IPS-NIHi11 (cell line): ENCODE measurements at places on chromosomes 1 and 21.

DNA sequence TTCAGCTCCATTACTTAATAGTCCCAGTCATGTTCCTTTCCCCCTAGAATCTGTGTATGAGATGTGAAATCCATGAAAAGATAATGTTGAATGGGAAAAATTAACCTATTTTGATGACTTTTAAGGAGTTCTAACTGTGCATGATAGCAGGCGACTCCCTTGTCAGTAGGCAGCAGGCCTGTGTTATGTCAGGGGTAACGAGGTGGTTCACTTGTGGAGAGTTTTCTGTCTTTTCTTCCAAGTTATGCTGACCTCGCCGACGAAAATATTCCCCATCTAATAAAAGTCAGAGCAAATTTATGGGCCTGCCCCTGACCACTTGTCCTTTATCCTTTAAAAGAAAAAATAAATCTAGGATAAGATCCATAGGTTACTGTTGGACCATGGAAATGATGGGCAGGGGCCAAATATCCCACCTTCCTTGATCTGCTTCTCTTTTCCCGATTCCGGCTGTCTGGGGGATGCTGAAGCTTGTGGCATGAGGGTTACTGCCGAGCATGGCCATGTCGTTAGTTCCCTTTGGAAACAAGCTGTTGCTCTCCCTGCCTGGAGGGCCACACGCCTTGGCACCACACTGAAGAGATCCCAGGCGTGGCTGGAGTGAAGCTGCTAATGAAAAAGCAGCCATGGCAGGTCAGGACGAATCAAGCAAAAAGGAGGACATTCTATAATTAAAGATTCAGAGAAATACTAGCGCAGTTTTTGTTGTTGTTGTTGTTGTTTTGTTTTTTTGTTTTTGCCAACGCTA is 93.8 kb downstream of the ROR1 start:
- no peak for DNase-seq

GRCh38 chr1:64856553-64856952 is 109.8 kb downstream of the JAK1 start:
- DNase-seq = no peak

DNA sequence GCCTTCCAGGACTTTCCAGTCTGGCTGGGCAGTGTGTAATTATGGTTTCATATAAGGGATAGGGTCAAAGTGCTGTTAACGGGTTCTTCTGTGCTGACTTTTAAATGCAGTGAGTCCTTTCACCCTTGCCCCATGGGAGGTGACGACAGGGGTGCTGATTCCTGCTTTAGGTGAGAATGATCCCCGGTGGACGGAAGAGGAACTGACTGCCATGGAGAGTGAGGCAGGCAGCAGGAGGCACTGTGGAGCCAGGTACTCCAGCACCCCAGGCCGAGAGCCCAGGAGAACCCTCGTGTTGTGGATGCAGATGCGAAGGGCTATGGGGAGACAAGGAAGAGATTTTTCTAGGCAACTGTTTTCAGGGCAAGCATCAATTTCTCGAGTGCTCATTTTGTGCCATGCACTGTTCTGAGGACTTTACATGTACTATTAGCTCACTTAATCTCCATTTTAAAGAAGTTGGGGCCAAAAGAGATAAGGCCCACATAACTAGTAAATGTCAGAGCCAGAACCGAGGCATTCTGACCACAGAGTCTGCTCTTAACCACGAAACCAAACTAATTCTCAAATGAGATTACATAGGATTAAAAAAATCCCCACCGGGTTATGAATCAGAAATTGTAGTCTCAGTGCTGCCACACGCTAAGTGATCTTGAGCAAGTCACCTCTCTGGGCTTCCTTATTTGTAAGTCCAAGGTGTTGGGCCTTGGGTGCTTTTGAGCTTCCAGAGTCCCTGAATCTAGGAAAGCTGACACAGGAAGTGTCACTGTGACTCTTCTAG is 28.2 kb downstream of the STPG1 start:
- peak; percentile 67 for DNase-seq

GRCh38 chr1:177490036-177490639 is 319.4 kb downstream of the BRINP2 start:
- DNase-seq = no peak

- no peak for DNase-seq
Observed at GRCh38 chr1:188871164-188871563, 1606.5 kb downstream of the BRINP3 start.

GRCh38 chr1:87052961-87053360 is 138.5 kb downstream of the HS2ST1 start:
- no peak for DNase-seq

GRCh38 chr21:25234857-25235801 is 372.2 kb downstream of the MRPL39 start:
- DNase-seq = no peak

DNA sequence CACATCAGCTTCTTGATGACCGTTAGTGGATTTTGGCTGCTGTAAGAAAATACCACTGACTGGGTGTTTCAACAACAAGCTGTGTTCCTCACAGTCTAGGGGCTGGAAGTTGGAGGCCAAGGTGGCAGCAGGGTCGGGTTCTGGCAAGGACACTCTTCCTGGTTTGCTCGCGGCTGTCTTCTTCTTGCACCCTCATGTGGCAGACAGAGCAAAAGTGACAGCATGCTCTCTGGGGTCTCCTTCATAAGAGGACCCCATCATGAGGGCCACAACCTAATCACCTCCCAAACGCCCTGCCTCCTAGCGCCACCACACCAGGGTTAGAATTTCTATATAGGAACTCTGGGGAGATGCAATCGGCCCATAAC is 18.6 kb upstream of the TSPEAR start:
- DNase-seq = no peak

- no peak for DNase-seq
Observed at GRCh38 chr1:115753830-115754229, 14.7 kb downstream of the CASQ2 start.

GRCh38 chr1:182249201-182249676 is 142.4 kb downstream of the GLUL start:
- no peak for DNase-seq

- no peak for DNase-seq
Observed at GRCh38 chr1:221200464-221200863, 321.2 kb downstream of the HLX start.

- DNase-seq = no peak
Observed at GRCh38 chr1:83970114-83970513, 28.8 kb downstream of the TTLL7 start.

DNA sequence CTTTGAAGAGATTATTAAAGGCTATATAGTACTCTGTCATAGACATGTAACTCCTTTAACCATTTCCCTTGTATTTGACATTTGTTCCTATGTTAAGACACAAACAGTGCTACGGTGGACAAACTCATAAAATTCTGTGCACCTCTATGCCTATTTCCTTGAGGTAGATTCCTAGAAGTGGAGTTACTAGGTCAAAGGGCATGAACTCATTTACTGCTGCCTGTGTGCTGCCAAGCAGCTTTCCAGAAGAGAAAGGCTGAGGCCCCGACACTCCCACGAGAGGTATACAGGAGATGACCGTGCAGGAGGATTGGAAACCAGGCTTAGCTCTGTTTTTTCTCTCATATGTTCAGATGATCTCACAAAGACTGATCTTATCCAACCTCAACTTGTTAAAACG is 34.4 kb upstream of the TENT5C start:
- no peak for DNase-seq

- DNase-seq = peak; percentile 89
Observed at GRCh38 chr1:7669559-7670311, 101.4 kb upstream of the VAMP3 start.

- no peak for DNase-seq
Observed at GRCh38 chr1:201295861-201296260, 12.6 kb downstream of the PKP1 start.

DNA sequence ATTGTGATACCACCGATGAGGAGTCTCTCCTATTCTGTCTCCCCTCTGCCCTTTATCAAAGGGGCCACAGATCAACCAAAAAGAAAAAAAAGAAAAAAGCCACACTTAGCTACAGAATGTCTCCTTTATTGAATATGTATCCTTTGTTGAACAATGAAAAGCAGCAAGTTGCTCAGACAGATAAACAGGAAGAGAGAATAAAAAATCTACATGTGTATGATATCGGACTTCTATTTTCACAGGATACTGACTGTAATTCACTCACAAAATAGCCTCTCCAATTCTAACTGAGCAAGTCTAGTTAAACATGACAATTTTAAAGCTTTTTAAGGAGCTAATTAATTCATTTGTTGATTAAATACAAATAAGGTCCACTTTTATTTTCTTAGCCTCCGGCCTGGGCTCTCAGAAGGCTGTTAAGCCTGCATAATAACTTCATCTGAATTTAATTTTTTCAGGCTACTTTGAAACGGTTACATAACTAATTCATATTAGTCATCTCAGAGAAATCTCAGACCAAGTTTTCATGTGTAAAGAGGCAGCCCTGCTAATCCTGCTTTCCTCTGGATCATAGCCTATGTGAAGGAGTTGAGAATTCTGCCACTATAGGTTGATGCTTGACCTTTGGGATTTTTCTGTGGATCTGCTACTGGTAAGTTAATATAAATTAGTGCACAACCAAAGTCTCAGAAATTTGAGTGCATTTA is 304.1 kb upstream of the NR5A2 start:
- no peak for DNase-seq

DNA sequence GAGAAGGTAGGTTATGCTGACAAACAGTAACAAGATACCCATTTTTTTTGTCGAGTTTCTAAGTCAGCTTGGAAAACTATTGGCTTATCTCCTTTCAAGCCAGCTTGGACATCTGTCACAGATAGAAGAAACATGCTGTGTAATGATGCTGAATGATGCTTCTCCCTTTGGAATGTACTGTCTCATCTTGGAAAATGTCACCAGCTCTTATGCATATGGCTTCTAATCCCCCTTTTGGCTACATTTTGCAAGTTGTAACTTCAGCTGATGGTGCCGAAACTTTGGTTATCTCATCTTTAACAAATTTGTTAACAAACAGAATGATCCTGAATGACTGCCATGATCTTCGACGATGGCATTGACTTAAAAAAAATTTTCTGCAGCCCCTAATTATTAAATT is 68.8 kb upstream of the ST6GALNAC3 start:
- no peak for DNase-seq

DNA sequence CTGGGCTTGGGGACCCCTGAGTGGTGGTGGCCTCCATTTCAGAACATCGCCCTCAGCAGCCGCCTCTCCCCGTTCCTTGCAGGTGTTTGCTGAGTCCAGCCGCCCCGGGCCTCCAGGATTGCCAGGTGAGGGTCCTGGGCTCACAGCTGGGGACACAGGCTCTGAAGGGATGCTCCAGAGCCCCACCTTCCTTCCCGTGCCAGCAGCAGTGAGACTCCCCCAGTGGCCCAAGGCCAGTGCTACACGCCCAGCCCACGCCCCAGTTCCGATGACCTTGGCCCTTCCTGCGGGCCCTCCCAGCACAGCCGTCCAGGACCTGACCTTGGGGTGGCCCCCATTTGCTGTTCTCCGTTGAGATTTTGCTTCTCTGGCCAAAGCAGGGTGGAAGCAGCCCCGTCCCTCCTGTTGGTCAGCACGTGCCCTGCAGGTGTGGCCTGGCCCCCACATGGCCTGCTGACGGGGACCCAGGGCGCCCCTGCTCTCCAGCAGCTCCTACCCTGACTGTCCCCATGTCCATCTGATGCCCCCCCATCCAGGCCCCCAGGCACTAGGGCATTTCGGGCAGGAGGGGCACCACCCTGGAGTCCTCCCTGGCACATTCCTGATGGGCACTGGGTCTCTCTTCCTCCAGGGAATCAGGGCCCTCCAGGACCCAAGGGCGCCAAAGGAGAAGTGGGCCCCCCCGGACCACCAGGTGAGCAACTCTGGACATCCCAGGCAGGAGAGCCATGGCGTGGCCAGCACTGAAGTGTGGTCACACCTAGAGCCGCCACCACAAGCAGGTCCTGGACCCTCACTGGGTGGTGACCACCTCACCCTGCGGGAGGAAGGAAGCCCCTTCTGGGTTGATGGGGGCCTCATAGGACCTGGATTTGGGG is 45.0 kb downstream of the SLC19A1 start:
- no peak for DNase-seq

- DNase-seq = no peak
Observed at GRCh38 chr1:157469752-157470675, 82.3 kb downstream of the FCRL5 start.

GRCh38 chr1:209777587-209777986 is 6.8 kb downstream of the C1orf74 start:
- DNase-seq = no peak

DNA sequence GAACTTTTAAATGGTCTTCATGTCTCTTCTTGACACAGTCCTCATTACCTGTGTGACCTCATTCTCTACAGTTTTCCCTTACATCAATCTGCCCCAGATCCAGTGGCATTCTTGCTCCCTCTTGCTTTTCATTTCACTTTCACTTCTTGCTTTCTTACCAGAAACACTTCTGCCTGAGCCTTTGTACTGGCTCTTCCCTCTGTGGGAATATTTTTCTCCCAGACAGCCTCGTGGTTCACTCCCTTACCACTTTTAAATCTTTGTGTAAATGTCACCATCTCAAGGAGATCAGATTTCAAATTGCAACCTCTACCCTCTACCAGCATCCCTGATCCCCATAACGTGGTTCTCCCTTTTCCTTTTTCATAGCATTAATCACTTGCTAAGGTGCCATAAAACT is 73.2 kb downstream of the DISC1 start:
- DNase-seq = no peak

- peak; percentile 71 for DNase-seq
Observed at GRCh38 chr1:54791880-54792522, 9.1 kb downstream of the TTC22 start.

GRCh38 chr1:102586022-102586421 is 522.3 kb downstream of the COL11A1 start:
- no peak for DNase-seq

- DNase-seq = no peak
Observed at GRCh38 chr1:65289449-65289848, 19.9 kb upstream of the DNAJC6 start.

GRCh38 chr1:83896299-83896698 is 102.6 kb downstream of the TTLL7 start:
- no peak for DNase-seq

DNA sequence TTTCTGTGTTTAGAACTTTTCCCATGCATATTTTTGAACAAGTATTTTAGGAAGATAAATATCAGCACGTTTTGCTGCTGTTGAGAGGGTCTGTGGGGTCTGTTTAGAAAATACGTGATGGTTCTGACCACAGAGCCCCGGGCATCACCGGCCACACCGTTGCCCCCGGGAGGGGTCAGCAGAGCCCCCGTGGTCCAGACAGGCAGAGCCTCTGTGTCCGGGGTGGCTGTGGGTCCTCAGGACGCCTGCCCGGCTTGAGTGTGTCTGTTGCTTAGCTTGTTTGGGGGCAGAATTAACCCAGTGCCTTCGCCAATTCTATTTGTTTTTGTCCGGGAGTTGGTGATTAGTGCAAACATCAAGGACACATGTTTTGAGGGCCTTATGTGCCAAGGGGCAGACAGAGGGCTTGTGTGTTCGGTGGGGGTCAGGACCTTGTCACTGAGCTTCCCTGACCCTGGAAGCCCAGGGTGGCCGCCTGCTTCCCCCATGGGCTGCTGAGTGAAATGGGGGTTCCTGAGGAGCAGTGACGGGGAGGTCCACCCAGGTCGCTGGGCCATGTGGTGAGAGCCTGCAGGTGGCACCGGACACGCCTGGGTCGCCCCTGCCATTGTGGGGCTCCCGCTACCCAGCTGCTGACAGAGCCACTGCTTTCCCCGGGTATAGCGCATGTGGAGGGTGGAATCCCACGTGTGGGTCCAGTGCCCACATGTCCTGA is 122.2 kb downstream of the SIK1 start:
- no peak for DNase-seq
